ENCODE measurements at places on chromosomes 5 and 9.

DNA sequence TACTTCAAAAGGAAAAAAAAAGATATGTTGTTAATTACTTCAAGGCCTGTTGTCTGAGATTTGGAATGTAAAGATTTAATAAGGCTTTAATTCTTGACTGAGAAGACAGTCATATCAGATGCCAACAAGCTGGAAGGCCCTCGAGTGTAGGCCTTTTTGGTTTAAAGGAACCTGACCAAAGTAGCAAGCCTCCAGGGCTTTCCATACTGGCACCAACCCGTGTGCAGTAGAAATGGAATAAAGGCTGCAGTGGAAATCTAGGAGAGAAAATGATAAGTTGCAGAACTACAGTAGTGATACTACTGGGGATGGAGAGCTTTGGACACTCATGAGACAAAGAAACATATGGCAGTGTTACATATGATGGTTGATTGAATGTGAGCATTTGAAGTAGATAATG lies 358.0 kb downstream of the TAF11L14 start:
- DNase-seq: no peak

DNA sequence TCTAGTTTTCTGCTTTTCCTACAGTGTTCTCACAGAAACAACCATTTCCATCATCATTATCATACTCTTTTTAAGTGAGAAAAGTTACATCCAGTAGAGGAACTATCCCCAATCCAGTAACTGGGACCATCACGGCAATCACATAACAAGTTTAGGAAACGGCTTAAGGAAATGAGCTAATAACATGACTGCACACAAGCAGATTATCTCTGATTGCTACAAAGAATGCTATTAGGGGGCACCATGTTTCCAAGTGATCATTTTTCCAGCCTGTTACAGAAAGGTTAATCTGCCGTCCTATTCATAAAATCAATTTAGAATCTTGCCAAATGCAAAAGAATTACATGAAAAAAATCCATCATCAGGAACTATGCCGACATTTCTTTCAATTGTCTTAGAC lies 94.6 kb downstream of the EFNA5 start:
- DNase-seq: no peak

- DNase-seq: no peak
Observed at GRCh38 chr9:114811966-114812636, 6.3 kb upstream of the TNFSF15 start.

- no peak for DNase-seq
Observed at GRCh38 chr9:16670791-16671190, 199.7 kb downstream of the BNC2 start.

DNA sequence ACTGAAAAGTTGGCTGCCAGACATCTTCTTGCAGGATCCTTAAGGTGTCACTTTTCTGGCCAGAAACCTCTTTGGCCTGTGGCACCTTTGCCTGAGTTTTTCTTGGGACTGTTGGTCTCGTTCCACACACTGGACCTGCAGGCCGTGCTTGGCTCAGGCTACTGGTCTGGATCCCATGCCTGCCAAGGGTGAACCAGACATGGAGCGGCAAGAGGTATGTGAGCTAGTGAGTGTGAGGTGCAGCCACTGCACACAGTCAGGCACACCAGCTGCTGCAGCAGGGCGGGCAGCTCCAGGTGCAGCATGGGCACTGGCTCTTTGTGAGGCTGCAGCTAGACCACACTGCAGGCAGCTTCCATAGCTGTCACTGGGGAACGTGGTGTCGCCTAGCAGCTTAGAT lies 47.9 kb downstream of the NDUFAF2 start:
- no peak for DNase-seq

- no peak for DNase-seq
Observed at GRCh38 chr9:13904746-13905145, 409.2 kb downstream of the NFIB start.

- DNase-seq: no peak
Observed at GRCh38 chr5:131224387-131225201, 39.3 kb upstream of the CDC42SE2 start.

Measured in SW 1271 (cell line).